ENCODE measurements at places on chromosomes 3 and 15. TPM values are rescaled to one million over a fixed set of nuclear protein-coding genes. Genes with fewer than 3 reads are reported as not detected.

DNA sequence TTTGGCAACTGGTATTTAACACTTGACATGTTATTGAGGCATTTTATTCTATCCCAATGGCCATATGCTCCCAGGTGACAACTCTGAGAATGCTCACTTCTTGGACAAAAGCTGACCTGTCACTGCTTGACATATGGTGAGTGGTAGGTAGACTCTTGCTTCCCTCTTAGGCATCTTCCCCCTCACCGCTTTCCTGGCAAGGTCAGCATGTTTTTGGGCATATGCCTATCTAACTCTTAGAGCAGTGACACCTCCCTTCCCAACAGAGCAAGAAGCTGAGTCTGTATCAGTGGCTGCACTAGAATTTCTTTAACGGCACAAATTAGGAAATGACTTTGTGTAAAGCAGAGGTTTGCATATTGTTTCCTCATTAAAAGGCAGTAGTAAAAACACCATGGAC is 300.7 kb downstream of the OXSM start:
- no peak for DNase-seq

GRCh38 chr3:140344601-140345205 is 333.2 kb upstream of the TRIM42 start:
- DNase-seq: no peak

DNA sequence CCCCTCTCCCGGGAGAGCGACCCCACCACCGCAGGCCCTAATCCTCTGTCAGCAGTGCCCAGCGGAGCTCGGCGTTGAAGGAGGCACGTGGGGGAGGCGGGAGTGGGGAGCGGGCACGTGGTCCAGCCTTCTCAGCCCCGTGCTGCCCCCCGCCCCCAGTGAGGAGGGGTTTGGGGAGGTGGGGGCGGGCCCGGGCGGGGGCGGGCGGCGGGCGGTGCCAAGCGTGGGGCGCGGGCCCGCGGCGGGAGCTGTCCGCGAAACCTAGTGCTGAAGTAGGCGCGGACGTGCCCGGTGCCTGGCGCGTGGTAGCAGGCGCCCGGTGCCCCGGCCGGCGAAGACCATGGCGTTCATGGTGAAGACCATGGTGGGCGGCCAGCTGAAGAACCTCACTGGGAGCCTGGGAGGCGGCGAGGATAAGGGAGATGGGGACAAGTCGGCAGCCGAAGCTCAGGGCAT is at the start of gene CPLX3:
Gene CPLX3 (plus strand): TSS at position 264 of the 456 bp plus-strand sequence. CDS start 77 bp downstream, at position 341.
- DNase-seq: no peak

- DNase-seq: no peak
These were observed 204.4 kb downstream of the OTOL1 start for GRCh38 chr3:161700998-161701397.

DNA sequence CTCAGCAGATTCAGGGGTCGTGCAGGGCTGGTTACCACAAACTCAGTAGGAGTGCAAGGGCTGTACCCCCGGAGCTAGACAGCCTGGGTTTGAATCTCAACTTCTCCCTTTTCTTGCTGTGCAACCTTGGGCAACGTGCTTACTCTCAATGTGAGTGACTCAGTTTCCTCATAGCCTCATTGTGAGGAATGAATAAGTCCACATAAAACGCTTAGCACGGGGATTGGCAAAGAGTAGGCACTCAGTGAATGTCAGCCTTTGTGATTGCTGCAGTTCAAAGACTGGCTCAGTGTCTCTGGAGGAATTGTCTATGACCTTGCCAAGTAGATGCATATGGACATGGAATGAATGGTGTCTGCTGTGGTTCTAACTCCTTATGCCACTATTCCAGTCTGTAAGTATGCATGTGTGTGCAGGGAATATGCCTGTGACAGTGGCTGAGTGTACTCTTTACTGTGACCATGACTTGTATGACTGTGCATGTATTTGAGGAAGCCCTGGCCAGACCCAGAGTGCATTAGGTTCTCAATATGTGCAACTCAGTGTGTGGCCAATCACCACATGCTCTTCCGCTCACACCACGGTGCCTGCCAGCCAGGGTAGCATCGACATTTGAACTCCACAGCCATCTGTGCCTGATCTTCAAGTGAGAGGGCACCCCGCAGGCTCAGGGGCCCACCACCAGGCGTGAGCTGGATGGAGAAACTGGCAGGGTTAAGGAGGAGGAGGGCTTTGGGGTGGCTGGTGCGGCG is 900 bp upstream of the HYAL3 start:
- no peak for DNase-seq

CP gene
- total RNA-seq: 1.9 TPM

RHOV gene
- total RNA-seq: 9.3 TPM

AGBL1 gene
- total RNA-seq: 1.5 TPM

PLOD2 gene
- total RNA-seq: 114 TPM

Measured in urinary bladder (tissue), 4 donors.